ENCODE measurements at places on chromosomes 5 and 9.

GRCh38 chr9:14909181-14909580, 1.0 kb downstream of the FREM1 start:
- no peak for DNase-seq

DNA sequence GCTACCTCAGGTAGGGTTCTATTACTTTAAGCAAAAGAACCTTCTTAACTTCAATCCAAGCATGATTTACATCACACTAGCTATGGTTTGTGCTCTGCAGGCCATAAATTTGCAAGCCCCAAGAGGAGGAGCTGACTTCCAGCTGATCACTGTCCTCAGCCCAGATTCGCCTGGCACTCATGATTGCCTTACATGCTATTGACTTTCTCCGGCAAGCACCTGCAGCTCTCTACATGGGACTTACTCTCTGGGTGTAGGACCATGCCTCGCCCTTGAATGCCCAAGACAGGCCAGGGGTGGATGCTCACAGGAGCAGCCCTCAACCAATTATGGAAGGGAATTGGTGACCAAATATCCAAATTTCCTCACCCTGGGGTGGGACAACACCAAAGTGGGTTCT, 99.8 kb downstream of the ESM1 start:
- DNase-seq = no peak

GRCh38 chr5:66494437-66494836, 101.8 kb upstream of the MAST4 start:
- DNase-seq = no peak

- DNase-seq = no peak
Measured at GRCh38 chr5:58972301-58972700, 389.4 kb downstream of the RAB3C start.

- no peak for DNase-seq
Measured at GRCh38 chr5:78647351-78647818, 1.2 kb downstream of the LHFPL2 start.

DNA sequence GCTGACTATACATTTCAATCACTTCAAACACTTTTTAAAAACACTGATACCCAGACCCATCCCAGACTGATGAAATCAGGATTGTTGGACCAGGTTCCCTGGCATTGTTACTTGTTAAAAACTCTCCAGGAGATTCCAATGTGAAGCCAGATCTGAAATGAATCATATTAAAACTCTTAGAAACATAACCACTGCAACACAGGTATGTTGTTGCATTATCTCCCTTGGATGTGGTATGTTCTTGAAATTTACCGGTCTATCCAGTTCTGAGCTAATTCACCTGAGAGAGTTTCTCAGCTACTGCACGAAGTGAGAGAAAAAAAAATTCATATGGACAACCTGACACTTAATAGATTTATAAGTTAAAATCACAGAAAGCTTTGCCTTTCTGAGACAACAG, 21.8 kb downstream of the MEF2C start:
- no peak for DNase-seq

GRCh38 chr9:89467278-89467625, 30.7 kb downstream of the SEMA4D start:
- DNase-seq = no peak

GRCh38 chr5:171342362-171343111, 33.5 kb downstream of the TLX3 start:
- no peak for DNase-seq

GRCh38 chr5:140969880-140970279, 3.6 kb downstream of the PCDHAC2 start:
- DNase-seq = no peak

DNA sequence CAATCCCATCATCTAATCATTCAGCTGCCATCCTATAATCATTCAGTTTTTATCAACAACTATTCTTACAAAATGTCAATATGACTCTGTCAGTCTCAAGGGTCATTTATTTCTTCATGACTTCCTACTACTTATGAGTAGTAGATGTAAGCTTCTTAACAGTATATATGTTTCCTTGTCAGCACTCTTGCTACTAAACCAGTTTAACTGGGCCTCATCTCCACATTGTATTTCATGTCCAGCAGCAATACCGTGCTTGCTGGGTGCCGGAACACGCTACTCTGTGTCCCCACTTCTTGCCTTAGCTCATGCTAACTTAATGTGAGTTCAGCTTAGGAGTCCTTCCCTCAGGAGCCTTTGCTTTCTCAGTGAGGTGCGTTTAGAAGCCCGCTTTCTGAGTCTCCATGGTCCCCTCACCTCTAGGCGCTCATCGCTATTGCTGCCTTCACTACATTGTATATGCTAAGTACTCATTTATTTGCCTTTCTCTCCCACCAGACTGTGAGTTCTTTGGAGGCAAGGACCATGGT, 32.9 kb downstream of the ELL2 start:
- DNase-seq = no peak

DNA sequence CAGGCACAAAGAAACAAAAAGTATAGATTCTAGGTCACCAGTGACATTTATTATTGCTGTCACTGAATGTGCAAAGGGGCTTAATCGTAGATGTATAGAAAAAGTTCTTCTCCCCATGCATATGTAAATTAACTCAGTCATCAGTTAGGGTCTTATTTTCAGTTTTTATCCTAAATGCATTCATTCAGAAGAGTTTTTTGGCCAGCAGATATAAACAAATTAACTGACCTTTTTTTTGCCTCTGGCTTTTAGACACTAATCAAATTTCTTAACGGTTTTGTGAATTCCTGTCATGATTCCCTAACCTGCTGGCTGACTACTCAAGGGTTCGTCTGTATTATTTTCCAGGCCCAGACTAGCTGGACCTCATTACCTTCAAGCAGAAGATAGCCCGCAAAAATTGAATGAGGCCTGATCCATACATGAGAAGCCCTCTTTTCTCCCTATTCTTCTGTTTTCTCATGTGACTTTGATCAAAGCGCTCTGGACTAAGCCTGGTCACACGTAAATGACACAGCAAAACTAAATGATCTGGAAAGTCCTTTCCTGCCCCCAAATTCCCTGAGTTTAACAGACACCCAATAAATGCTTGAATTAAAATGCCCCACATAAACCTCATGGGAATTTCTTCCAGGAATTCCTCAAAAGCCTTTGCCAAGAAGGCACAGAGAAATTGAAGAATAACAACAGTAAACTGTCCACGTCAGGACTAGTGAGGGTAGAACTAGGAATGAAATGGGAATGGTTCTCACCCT, 83.7 kb downstream of the MYO10 start:
- no peak for DNase-seq

DNA sequence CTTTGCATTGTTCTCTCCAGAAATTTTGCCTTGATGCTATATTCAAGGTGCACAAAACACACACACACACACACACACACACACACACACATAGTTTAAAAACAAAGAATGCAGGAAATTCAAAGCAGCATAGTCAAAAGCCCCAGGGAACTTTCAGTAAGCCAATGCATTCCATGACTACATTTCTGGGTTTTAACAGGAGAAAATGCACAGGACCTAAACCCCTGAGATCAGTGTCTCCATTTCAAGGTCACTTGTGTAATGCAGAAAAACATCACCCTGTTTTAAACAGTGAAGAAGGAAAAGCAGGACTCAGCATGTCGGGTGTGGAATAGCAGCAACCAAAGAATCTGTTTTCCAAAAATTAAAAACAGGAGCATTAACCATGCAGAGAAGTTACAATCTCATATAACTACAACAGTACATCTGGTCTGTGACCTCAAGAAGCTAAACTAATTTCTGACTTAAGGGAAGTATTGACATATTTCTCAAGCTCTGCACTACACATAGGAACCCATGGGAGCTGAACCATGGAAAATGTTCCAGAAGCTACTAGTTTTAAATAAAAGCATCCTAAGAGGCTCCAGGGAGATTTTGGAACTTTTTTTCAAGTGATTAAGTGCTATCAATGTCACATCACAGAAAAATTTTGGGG, 296.7 kb downstream of the HINT1 start:
- no peak for DNase-seq

DNA sequence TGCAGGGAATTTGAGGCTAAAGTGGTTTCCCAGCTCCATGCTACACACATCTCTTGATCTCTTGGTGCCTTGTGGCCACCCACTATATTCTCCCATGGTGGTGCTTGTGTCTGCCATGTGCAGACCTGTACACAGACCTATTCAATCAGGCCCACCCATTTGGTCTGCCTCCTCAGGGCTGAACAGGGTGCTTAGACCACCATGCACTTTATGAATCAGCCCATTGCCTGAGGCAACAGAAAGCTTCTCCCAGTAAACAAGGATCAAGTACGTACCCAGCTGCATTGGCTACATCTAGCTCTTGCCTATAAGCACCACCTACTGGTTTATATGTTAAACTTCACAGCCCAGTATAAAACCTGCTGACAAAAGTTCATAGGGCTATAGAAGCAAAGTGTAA, 664.3 kb upstream of the EDIL3 start:
- DNase-seq = no peak

- no peak for DNase-seq
Measured at GRCh38 chr5:138975098-138975847, 100.1 kb upstream of the LRRTM2 start.

GRCh38 chr9:84818791-84819190, 149.3 kb downstream of the NTRK2 start:
- no peak for DNase-seq

GRCh38 chr9:68841276-68842052, 136.4 kb downstream of the PIP5K1B start:
- DNase-seq = no peak

DNA sequence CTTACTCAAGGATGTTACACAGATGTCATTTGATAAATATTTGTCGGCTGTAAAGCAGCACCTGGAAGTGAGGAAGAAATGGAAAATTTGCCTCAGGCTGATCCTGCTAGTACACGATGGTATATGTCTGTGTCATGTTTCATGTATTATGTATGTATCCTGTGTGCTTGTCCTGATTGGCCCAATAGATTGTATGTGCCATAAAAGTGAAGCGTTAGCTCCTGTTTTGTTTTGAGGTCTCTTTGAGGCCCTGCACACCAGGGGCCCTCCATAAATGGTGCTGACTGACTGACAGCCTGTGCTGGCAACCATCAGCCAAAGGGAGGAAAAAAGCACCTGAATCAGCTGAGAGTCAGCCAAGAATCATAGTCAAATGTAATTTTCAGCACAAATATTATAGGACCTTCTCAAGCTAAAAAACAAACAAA, 11.8 kb upstream of the LNPEP start:
- DNase-seq = no peak

- DNase-seq = no peak
Measured at GRCh38 chr9:91059713-91060112, 258.1 kb downstream of the SYK start.

DNA sequence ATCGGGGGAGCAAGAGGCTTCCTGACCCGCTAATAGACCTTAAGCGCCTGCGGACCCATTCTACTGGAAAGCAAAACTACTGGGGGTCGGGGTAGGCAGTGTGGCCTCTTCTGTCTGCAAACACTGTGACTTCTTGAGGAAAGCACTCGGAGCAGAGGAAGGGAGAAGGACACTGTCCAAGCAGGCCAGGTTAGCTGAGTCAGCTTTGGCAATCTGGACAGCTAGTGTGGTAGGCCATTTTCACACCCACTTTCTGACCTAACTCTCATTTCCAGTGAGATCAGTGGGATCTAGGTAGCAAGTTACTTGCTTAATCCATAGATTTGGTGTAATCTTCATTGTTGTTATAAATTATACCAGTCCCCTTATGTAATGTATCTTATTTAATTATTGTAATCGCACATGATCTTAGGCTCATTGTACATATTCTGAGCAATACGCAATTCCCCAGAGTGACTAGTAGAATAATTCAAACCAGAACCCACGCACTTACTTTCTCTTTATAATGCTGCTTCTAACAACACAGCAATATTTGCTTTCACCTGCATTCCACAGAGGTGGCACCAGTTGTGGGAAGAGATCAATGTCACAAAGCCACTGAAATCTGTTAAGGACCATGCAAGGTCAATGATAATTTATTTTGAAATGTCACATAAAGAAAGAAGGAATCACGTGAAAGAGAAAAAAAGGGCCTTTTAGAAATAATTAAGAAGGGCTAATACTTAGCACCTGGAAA, 82.9 kb downstream of the NREP start:
- no peak for DNase-seq

DNA sequence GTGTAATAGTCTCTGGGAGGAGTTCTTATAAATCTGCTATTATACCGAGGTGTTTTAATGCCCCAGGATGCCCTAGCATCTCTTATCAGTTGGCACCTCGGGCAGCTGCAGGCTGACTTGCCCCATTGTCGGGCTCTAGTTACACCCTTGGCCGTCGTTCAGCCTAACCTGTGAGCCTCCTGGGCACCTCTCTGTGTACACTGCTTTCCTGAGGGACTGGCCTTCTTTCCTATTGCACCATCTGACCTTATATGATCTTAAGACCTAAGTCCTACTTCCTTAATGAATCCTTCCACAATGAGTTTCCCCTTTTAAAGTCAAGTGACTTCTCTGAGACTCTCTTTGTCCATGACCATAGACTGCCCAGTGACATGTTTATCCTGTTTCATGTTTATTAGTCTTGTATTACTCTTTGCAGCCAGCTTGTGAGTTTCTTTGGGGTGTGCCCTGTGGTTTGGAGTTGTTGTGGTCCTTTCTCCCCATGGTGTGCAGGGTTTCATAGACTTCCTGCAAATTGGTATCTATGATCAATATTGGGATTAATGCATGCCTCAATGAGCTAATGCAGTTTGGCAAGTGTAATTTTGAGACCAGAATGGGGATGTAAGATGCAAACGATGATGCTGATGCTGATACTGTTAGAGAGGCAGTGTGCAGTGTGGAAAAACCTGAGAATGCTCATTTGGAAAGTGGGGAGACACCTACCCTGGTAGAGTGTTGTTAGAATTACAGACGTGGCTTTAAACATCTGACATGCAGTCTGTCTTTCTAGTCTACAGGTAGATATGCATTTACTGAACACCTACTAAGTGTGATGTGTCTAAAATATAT, 4.9 kb downstream of the DAPK1 start:
- no peak for DNase-seq

GRCh38 chr9:23945897-23946296, 119.9 kb upstream of the ELAVL2 start:
- DNase-seq = no peak

GRCh38 chr5:93423300-93423699, 157.7 kb downstream of the NR2F1-AS1 start:
- DNase-seq = no peak

- DNase-seq = no peak
Measured at GRCh38 chr9:131095666-131096268, 564 bp upstream of the AIF1L start.

DNA sequence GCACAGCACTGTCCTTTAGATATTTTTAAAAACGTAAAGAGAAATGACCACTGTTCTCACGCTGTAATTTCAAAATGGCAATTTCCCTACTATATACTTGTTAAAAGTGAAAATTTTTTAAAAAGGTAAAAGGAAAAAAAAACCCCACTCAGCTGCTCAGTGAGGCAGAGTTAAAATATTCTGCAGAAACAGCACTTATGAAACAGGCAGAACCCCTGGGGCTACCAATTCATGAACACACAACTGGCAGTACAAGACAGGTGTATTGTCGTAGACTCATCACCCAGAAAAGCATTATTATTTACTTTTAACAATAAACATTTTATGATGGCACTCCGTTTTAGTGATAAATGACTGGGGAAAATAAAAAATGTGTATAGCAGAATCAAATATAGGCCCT, 1.5 kb upstream of the RASGRF2 start:
- no peak for DNase-seq

- no peak for DNase-seq
Measured at GRCh38 chr9:2340046-2340760, 281.4 kb upstream of the VLDLR start.

- no peak for DNase-seq
Measured at GRCh38 chr5:25090275-25090674, 445.5 kb upstream of the CDH10 start.

- no peak for DNase-seq
Measured at GRCh38 chr5:124705577-124705976, 40.9 kb downstream of the ZNF608 start.

Measured in cerebellar nuclear complex (tissue), 1 donor.